ENCODE measurements at places on chromosomes 5 and 9.

GRCh38 chr9:102841376-102841775, 153.8 kb upstream of the CYLC2 start:
- DNase-seq = no peak

GRCh38 chr5:148791696-148792095, 34.7 kb upstream of the ADRB2 start:
- no peak for DNase-seq

DNA sequence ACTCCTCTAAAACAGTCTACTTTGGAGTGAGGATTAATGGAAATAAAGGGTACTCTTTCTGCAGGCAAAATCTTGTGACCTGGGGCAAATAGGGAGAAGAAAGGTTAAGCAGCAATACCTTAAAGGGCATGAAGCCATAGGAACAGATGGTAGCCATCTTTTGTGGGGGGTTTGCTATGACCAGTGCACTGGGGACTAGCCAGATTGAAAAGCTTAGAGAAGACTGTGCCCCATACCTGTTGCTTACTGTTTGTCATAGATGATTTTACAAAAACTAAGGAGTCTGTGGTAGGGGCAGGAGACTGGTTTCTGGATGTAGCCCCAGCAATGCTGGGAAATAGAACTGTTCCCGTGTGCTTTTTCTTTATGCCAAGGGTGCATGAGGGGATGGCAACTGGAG, 58.6 kb downstream of the PAM start:
- DNase-seq = no peak

DNA sequence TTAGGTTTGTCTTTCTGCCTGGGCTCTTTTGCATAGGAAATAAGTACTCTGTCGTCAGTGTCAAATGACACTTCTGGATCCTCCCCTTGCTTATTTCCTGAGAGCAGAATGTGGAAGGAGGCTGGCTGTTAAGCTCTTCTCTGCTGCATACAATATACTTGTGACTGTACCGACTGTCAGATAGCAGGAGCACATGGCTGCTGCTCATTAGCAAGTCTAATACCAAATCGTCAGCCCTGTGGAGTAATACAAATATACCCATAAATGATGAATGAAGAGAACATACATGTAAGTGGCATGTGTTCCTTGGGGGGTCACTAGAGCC, at the start of gene GPR151:
Gene GPR151, minus strand, starts transcription at position 40 of the 325 bp plus-strand sequence. CDS start 77 bp downstream, outside the sequence.
- peak; percentile 3 for DNase-seq

GRCh38 chr9:86550401-86550800, 196.2 kb upstream of the TUT7 start:
- DNase-seq = peak; percentile 69

- DNase-seq = no peak
These were observed 18.5 kb downstream of the ZNF366 start for GRCh38 chr5:72488756-72489155.

DNA sequence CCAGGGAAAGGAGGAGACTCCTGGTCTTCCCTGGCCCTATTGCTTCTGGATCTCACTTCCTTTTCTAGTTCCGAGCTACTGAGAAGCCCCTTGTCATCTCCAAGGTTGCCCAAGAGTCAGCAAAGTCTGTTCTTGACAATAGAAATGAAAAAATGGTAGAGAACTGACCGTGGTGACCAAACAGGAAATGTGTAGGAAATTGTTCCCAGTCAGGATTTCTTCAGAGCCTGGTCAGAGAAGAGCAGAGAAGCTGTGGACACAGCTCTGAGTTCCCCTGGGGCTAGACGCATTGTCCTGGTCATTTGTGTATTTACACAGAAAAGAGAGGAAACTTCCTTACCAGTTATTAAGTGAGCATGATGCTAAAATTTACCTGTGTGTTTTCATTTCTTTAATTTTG, 35.6 kb downstream of the S1PR3 start:
- no peak for DNase-seq

- no peak for DNase-seq
These were observed 6.1 kb upstream of the FOXB2 start for GRCh38 chr9:77013206-77013931.

- no peak for DNase-seq
These were observed 285.5 kb upstream of the MAP3K1 start for GRCh38 chr5:56529666-56530430.

- DNase-seq = no peak
These were observed 19.9 kb upstream of the HMHB1 start for GRCh38 chr5:143791848-143792731.

DNA sequence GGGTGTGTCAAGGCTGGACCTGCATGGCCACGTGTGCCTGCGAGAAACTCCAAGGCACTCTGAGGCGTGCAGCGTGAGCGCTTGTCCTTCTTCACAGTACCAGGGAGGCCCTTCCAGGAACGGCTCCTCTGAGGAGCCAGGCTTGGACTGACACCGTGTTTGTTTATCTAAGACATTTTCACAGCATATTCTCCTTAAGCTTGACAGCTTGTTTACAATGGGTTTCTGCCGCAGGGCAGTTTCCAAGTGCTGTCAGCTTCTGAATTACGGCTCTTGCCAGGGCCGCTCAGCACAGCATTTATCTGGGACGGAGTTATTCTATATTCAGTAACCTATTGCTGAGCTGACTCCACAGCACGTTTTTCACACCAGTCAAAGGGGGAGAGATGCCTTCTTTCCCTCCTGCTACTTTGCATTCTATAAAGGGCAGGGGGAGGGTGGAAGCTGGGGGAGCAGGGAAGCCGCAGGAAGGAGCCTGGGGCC, 98.4 kb downstream of the LMNB1 start:
- no peak for DNase-seq

DNA sequence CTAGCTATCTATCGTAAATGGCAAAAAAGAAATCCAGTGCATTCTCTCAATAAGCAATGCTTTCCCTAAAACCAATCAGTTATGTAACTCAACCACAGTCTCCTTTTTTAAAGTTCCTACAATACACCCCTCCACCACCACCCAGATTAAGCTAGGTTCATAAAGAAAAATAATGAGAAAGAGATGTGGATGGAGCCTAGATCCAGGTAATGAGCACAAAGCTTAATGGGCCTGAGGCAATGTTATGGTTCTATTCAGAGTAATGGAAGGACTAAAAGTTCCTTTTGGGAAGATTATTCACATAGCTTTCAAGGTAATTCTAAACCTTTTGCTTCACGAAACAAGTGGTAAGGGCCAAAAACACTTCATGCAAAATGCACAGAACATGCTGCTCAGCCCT, 113.5 kb downstream of the MPDZ start:
- DNase-seq = no peak

- peak; percentile 77 for DNase-seq
These were observed 3.0 kb upstream of the TUSC1 start for GRCh38 chr9:25681266-25681665.

Measured in fibroblast of mammary gland (primary cell).